GM13977 (cell line): ENCODE measurements at places on chromosomes 4 and X.

DNA sequence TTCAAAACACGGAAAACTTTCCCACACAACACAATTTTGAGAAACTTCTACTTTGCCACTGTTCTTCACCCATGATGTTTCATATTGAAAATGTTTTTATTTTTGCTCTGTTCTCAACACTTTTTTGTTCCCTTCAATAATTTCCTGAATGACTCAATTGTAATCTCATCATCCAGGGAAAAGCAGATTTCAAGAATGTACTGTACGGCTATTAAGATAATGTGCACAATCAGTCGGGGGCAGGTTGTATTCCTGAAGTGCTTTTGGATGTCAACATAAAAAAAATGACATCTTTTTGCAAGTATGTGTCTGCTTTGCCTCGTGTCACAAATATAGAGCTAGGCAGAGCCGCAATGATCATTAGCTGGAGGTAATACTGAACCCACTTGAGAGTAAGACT is 9.7 kb downstream of the SMPX start:
- no peak for DNase-seq

- no peak for DNase-seq
Observed at GRCh38 chr4:114081783-114082182, 102.3 kb upstream of the ARSJ start.

GRCh38 chr4:134028421-134028820 is 173.2 kb downstream of the PABPC4L start:
- no peak for DNase-seq

GRCh38 chrX:30874851-30875250 is 14.2 kb downstream of the TAB3 start:
- no peak for DNase-seq

DNA sequence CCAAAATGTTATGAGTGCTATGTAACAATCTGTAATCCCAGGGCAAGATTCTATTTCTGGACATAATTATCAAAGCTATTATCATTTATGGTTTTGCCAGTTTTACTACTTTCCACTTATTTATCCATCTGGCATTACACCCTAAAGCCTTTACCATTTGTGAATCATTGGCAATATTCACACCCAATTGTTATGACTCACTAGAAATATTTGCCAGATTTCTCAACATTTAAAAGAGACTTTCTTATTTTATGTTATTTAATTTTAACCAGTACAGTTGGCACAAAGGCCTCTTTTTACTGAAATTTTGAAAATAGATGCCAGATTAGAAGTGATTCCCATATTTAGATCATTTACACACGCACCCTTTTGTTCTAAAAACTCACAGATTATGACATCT is 242.7 kb upstream of the WDFY3 start:
- no peak for DNase-seq

DNA sequence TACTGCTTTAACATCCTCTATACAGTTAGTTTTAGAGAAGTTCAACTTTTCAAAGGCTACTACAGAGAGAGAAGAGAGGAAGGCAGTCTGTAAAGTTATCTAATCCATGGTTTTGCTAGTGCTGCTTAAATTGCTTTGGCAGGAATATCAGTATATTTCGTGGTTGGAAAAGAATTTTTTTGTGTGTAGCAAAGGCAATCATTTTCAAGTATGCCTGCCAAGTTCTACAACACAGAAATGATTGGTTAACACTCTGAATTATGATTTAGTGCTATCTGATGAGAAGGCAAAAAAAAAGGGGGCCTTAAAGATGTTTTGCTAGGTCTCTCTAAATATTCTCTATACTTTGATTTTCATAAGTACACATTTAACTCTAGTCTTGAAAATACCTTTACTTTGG is 133.1 kb downstream of the JADE1 start:
- DNase-seq = no peak

DNA sequence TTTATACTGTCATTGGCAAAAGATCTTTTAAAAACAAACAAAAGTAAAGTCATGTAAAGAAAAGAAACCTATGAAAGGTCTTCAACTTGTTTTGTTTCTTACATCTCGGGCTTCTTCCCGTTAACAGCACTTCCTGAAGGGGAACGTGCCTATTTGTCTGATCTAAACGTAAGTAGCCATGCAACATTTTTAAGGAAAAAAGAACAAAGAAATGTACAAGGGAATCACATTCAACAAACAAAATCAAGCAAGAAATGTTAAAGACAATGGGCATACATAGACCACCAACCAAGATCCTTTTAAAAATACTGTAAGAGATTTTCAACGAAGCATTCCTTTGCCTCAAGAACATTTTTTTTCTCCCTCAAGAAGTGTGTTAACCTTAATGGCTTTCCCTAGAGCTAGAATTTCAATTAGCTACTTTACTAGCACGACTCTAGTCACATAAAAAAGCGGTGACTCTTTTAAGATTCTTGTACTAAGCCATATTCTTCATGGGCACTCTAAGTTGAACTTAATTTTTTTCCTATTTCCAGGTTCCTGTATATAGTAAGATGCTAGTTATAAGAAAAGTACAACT is 112.0 kb upstream of the TTC29 start:
- no peak for DNase-seq

GRCh38 chr4:184510401-184510800 is 36.1 kb upstream of the IRF2 start:
- no peak for DNase-seq

GRCh38 chr4:5118994-5119835 is 67.9 kb downstream of the STK32B start:
- DNase-seq = no peak

- no peak for DNase-seq
Observed at GRCh38 chr4:7810783-7811535, 128.7 kb downstream of the AFAP1 start.

- DNase-seq = no peak
Observed at GRCh38 chrX:115372152-115372551, 82.6 kb downstream of the LUZP4 start.

GRCh38 chr4:38332699-38333098 is 331.3 kb upstream of the KLF3 start:
- DNase-seq = no peak

- no peak for DNase-seq
Observed at GRCh38 chr4:946103-946450, 13.8 kb downstream of the TMEM175 start.

GRCh38 chrX:124211312-124211942 is 121.0 kb upstream of the TEX13D start:
- peak; percentile 39 for DNase-seq

GRCh38 chrX:152520653-152521052 is 69.5 kb upstream of the GABRA3 start:
- DNase-seq = no peak

DNA sequence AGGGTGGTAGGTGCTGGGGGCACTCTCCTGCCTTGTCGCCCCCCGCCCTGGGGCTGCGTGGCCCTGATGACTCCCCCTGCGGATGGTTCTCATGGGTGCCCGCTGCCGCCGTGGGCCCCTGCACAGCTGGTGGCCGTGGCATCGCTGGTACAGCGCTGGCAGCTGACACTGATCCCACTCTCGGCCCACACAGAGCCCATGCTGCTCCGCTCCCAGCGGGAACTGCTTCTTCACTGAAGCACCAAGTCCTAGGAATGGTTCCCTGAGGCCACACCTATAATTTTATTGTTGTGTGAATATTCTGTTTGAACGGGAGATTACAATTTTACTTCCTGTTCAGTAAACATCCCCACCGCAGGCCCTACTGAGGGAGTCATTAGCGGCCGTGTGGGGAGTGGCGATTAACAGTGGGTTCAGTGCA is 138.6 kb upstream of the NKX1-1 start:
- DNase-seq = no peak

DNA sequence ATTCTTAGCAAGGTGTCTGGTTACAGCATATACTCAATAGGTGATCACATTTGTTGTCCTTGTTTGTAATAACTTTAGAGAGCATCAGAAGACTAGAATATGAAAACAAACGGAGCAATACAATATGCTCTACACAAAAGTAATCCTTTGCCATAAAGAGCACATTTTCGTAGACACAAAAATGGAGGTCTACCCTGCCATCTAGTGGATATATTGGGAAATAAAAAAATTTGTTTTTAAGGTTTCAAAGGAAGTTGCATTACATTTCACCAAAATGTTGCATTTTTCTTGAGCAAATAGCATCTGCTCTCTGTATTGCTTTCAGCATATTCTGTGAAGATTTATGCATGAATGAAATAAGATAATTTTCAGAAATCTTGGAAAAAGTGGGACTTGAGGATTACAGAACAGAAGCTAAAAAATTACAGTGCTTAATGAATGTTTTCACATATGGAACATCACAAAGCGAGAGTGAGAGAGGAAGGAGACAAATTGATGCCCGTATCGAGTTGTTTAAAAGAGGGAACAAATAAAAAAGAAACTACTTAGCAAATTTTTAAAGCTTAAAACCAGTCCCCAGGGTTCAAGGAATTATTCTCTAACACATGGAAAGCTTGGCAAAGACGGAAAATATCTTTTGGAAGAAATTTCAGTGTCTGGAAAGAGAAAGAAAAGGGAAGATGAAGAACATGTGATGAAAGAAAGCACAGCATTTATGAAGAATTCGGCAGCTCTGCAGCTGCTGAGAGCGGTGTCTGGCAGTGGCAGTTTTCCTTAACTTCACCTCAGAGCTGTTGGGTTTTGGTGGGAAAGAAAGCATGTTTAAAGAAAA is 390.1 kb downstream of the ANKRD50 start:
- DNase-seq = no peak
